ENCODE measurements at places on chromosomes 1 and 21.
A peak's percentile ranks its signal among the peaks of the same experiment; 100 is the strongest.

- no peak for DNase-seq
These were observed 286.9 kb downstream of the KIF26B start for GRCh38 chr1:245441689-245442088.

DNA sequence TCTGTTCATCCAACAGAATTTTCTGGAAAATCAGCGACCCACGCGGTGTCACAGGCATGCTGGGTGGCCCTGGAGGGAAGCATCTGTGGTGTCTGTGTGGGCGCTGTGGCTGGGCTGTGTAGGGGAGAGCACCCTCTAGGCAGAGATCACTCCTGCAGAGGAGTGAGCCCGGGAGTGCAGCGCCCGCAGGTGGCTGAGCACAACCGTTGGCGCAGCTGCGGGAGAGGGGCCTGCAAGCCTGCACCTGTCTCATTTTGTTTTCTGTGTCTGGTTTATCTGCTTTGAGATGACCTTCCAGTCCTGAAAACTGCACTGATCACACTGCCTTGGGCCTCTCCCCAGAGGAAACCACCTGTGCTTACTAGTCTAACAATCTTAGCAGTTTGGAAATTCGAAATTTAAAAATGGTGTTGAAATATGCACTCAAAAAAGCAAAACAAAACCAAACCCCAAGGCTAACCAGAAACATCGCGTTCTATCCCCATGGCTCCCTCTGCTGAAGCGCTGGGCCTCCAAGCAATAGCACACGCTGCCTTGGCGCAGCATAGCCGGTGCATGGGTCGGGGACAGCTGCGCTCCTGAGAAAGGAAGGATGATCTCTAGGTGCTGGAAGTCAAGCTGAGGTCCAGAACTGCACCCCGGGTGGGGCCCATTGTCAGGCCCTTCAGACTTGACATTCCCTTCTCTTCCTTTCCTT is 4.8 kb downstream of the FAM3B start:
- no peak for DNase-seq

GRCh38 chr1:99176753-99177152 is 87.5 kb upstream of the PLPPR4 start:
- DNase-seq, result no peak

GRCh38 chr1:231724876-231725647 is 98.5 kb downstream of the DISC1 start:
- peak; percentile 7 for DNase-seq

GRCh38 chr1:5508669-5509330 is 483.4 kb downstream of the NPHP4 start:
- no peak for DNase-seq

DNA sequence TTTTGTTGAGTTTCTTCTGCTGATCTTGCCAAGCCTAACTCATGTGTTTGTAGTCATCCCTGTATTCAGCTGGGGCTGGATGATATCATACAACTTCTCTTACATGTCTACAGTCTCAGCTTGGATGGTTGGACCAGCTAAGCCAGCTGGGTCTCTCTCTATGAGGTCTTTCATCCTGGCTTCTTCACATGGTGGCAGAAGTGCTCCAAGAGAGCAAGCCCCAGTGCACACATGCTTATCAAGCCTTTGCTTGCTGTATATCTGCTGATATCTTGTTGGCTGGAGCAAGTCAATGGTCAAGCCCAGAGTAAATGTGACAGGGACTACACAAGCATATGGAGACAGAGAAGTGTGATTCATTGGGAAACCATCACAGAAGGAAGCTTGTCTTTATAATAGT is 29.2 kb upstream of the SLC44A5 start:
- no peak for DNase-seq

- DNase-seq, result no peak
These were observed 34.6 kb upstream of the ADAMTS5 start for GRCh38 chr21:27001526-27001925.

GRCh38 chr1:153962088-153963029 is 978 bp downstream of the SLC39A1 start:
- peak; percentile 14 for DNase-seq

- DNase-seq, result peak; percentile 18
These were observed 64.1 kb upstream of the WDR26 start for GRCh38 chr1:224498574-224499170.

DNA sequence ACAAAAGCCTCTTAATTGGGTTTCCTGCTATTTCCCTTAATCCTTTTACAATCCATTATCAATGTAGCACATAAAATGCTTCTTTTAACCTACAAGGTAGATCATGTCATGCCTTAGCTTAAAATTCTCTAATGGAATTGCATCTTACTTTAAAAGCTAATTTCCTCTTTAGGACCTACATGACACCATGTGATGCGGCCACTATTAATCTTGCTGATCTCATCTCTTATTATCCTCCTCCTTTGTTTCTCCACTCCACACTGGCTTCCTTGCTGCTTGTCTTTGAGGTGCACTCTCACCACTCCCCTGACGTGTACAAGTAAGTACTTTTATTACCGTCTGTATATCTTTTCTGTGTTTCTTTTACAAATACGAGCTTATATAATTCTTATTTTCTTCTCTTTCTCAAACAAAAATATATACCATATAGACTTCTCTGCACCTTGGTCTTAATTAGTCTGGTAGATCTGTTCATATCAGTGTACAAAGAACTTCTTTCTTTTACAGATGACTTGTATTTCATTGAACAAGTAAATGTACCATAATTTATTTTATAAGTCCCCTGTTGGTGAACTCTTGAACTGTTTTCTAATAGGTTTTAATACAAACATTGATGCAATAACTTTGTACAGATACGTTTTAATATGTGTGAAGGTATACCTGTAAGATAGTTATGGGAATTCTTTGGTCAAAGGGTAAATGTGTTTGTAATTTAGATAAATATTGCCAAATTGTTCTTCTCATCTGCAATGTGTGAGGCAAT is 28.2 kb downstream of the GPR88 start:
- no peak for DNase-seq

- no peak for DNase-seq
These were observed 5.2 kb upstream of the SMIM12 start for GRCh38 chr1:34864759-34865158.

- no peak for DNase-seq
These were observed 4.7 kb upstream of the HHAT start for GRCh38 chr1:210323957-210324356.

- no peak for DNase-seq
These were observed 100.5 kb upstream of the S1PR1 start for GRCh38 chr1:101136271-101136670.

- DNase-seq, result no peak
These were observed 88.5 kb upstream of the CD34 start for GRCh38 chr1:207999274-207999915.
